Left lung (tissue), 14 donors: ENCODE measurements at places on chromosomes 2 and 18. TPM values are rescaled to one million over a fixed set of nuclear protein-coding genes. Genes with fewer than 3 reads are reported as not detected.

DNA sequence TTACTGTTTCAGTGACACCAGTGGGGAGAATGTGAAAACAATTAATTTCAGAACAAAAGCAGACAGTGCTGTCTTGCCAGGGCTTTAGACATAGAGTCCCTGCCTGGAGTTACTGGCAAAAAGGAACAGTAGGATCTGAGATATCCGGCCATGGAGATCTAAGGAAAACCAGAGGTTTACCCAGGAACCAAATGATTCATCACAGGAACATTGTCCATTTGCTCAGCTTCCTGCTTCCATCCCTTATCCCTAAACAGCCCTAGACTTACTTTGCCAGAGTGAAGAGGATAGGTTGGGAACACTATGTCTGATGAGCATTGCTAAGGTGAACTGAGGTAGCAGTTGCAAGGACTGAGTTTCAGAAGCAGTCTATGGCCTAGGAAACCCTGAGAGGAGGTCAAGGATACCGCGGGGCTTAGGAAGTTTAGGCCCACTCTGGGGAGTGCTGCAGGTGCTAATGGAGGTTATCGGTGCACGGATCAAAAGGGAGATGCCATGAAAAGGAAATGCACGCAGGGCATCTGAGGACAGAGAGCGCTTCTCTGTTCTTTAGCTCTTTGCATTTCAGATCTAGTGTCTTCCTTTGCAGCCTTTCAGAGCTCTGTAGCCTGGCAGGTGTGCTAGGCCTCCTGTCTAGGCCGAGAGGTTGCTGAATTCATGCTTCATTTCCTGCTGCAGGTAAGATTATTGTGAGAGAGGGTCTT lies 223.9 kb downstream of the CDCA7 start:
- no peaks in the 10 kb centered on the region for H3K36me3 ChIP-seq
- no peak overlapping the region for H3K4me3 ChIP-seq
- no peak overlapping the region for H3K27ac ChIP-seq

DNA sequence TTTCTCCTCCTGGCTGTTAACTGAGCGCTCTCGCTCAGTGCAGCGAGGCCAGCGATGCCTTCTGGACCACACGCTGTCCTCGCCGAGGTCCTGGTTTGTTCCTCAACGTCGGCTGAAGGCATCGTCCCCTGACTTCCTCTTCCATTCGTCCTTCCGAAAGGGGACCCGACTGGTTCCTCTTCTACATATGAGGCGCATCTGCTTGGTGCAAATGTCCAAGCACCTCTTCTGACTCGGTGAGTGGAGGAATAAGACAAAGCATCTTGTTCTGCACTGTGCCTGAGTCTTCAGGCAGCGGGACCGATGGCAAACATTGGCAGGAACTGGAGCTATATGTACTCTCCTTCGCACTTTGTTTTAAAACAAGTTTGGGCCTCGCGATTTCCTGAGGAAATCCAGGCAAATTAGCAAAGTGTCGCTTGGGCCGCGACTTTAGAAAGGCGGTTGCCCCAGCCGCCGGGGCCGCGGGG lies 621 bp upstream of the KCNS3 start:
- no peaks in the 10 kb centered on the region for H3K36me3 ChIP-seq
- H3K27ac ChIP-seq: peak overlapping the region; percentile 69
- peaks cover 10% of the 10 kb centered on the region for H3K4me1 ChIP-seq
- peak overlapping the region; percentile 61 for H3K4me3 ChIP-seq
- H3K27me3 ChIP-seq: peaks cover 74% of the 10 kb centered on the region

DNA sequence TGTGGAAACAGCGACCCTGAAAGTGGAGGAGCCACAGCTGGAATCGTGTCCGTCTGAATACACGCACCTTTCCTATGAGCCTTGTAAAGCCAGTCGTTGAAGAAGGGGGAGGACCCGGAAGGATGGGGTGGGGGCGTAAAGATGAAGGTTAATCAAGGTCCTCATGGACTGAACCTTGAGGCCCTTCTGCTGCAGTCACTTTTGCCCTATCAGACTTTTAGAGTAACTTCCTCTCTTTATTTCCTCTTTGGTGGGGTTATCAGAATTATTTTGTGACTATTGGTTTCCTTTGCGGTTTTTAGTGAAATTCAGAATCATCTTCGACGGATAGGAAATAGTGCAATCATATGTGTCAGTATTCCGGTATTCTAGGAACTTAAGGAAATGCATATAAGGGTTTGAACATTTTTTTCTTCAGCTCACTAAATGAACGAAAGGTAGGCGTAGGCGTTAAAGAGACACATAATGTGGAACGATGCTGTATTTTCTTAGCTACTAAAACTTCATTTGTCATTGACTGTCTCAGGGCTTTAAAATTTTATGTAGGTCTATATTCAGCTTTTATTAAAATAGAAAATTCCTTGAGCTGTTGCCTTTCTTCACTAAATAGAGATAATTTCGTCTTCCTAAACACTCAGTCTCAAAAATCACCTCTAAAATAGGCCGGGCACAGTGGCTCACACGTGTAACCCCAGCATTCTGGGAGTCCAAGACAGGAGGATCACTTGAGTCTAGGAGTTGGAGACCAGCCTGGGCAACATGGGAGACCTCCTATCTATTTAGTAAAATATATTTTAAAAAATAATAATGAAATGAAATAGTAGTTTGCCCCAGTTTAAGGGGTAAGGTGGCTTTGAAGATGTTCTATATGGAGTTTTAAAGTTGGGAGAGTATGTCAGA lies 1.4 kb upstream of the YES1 start:
- H3K36me3 ChIP-seq: no peaks in the 10 kb centered on the region
- peaks cover 87% of the 10 kb centered on the region for H3K27me3 ChIP-seq
- DNase-seq: no peak
- H3K4me3 ChIP-seq: peak overlapping the region; percentile 69
- H3K4me1 ChIP-seq: peaks cover 42% of the 10 kb centered on the region
- H3K27ac ChIP-seq: peak overlapping the region; percentile 90

DNA sequence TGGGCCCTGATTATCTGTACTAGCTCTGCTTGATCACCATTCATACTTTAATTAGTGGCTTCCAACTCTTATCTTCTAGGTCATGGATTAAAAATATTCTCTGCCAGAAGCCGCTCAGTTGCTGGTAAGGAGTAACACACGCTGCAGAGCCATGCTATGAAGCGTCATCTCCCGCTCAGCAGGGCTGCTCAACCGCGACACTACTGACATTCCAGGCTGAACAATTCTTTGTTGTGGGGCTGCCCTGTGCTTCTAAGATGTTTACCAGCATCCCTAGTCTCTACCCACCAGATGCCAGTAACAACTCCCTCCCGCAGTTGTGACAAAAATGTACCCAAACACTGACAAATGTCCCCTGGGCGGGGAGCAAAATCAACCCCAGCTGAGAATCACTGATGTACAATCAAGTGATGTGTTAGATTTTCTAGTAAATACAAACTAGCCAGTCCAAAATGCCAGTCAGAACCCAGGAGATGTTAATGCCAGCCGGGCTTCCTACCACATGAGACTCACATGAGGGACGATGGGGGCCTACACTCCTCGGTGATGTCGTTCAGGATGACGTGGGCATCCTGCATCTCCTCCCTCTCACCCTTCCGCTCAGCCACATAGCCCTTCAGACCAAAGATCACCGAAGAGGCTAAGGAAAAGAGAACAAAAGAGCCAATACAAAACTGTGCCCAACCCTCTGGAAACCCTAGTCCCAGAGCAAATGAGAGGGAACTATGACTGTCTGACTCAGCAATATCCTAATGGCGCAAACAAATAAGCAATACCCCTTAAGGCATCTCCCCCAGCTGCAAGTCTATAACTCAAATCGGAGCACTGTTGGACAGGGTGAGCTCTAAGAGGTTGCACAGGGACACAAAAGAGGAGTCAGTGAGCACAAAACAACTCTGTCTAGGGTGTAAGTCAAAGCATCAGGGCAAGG lies 15.6 kb downstream of the ILKAP start:
- DNase-seq: no peak
- no peaks in the 10 kb centered on the region for H3K4me1 ChIP-seq
- peaks cover 10% of the 10 kb centered on the region for H3K36me3 ChIP-seq
- H3K4me3 ChIP-seq: no peak overlapping the region
- H3K27me3 ChIP-seq: no peaks in the 10 kb centered on the region

DNA sequence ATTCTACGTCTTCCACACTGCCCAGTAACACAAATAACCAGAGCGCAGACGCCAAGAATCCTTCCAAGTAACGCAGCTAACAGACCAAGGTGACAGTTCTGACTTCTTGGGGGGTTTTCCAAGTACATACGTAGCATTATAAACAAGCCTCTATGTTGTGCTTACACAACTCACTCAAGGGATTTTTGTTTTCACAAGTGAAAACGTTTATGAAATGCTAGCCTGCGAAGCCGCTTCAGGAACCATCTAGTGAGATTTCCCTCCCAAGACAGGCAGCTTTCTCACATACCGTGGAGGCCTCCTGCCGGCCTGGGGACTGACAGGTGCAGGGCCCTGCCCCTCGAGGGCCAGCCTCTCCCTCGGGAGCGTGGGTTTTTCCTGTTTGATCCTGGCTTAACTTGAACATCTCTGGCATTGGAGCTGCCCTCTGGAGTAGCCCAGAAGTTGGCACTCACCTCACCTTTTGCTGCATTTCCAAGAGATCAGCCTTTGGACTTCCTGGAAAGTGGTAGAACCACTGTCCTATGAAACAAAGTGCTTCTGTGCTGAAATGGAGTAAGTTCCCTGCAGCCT lies 151.1 kb downstream of the MBP start:
- H3K27ac ChIP-seq: no peak overlapping the region
- no peak for DNase-seq
- no peak overlapping the region for H3K4me3 ChIP-seq
- no peaks in the 10 kb centered on the region for H3K27me3 ChIP-seq

DNA sequence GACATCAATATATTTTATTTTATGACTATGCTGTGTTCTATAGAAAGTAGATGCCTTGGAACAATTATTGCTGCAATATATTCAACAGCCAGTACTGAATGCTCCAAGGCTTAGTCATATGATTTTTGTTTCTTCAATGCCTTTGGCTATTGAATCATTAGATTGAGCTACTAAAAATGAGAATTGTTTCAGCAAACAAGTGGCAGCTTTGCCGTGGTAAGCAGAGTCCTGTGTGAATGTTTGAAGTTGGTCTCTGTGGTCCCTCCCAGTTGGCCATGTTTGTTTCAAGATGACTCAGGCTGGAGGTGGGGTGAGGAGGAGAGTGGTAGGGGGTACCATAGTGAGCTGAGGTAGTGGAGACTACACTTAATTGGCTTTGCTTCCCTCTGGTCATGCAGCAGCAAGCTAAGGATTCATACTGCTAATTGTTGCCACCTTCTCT lies 198.6 kb upstream of the EPAS1 start:
- peaks cover 16% of the 10 kb centered on the region for H3K4me1 ChIP-seq
- H3K4me3 ChIP-seq: no peak overlapping the region
- no peak for DNase-seq
- peaks cover 2% of the 10 kb centered on the region for H3K36me3 ChIP-seq
- H3K27ac ChIP-seq: peak overlapping the region; percentile 83

The STPG4 gene
- 0.27 TPM for polyA plus RNA-seq

- no peak overlapping the region for H3K27ac ChIP-seq
- H3K4me3 ChIP-seq: no peak overlapping the region
- no peaks in the 10 kb centered on the region for H3K36me3 ChIP-seq
- H3K4me1 ChIP-seq: no peaks in the 10 kb centered on the region
- no peak for DNase-seq
- H3K27me3 ChIP-seq: no peaks in the 10 kb centered on the region
These were observed 40.3 kb downstream of the FHOD3 start for GRCh38 chr18:36337679-36338402.

GRCh38 chr2:201257956-201258665 lies 2.2 kb upstream of the CASP8 start:
- H3K27ac ChIP-seq: peak overlapping the region; percentile 95
- no peaks in the 10 kb centered on the region for H3K36me3 ChIP-seq
- H3K4me3 ChIP-seq: peak overlapping the region; percentile 60
- H3K27me3 ChIP-seq: no peaks in the 10 kb centered on the region

The ZSWIM2 gene
- not detected for polyA plus RNA-seq

The AMER3 gene
- 0.04 TPM for polyA plus RNA-seq

GRCh38 chr2:150860301-150860700 lies 372.8 kb upstream of the RND3 start:
- no peak for DNase-seq
- H3K4me1 ChIP-seq: no peaks in the 10 kb centered on the region
- no peaks in the 10 kb centered on the region for H3K27me3 ChIP-seq
- no peaks in the 10 kb centered on the region for H3K36me3 ChIP-seq

The ZNF804A gene
- polyA plus RNA-seq: 0.06 TPM

The PPP1R1C gene
- 2.9 TPM for polyA plus RNA-seq

The IL36A gene
- not detected for polyA plus RNA-seq

- H3K36me3 ChIP-seq: no peaks in the 10 kb centered on the region
- no peaks in the 10 kb centered on the region for H3K27me3 ChIP-seq
- H3K4me1 ChIP-seq: no peaks in the 10 kb centered on the region
- no peak overlapping the region for H3K4me3 ChIP-seq
These were observed 773.4 kb downstream of the LRRTM4 start for GRCh38 chr2:76748581-76749296.

GRCh38 chr2:23008951-23009350 lies 376.0 kb upstream of the KLHL29 start:
- no peak for DNase-seq
- no peaks in the 10 kb centered on the region for H3K27me3 ChIP-seq
- H3K4me3 ChIP-seq: no peak overlapping the region
- no peak overlapping the region for H3K27ac ChIP-seq
- no peaks in the 10 kb centered on the region for H3K36me3 ChIP-seq
- H3K4me1 ChIP-seq: no peaks in the 10 kb centered on the region

DNA sequence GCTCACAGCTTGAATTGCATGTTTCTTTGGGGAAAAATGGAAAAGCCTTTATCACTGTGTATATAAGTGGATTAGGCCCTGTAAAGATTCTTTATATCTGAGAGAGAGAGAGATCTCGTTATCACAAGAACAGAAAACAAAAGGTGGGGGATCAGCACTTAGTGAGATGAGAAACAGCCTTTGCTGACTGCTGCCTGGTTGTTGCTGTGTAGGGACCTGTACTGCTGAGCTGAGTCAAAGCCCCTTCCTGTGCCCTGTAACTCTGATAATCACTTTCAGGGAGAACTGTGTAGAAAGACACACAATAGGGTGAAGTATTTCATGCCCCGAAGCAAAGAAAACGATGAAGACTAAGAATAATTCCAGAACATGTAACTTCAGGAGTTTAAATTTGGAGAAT lies 30.6 kb upstream of the FAM237A start:
- H3K27ac ChIP-seq: no peak overlapping the region
- no peaks in the 10 kb centered on the region for H3K4me1 ChIP-seq
- DNase-seq: no peak

DNA sequence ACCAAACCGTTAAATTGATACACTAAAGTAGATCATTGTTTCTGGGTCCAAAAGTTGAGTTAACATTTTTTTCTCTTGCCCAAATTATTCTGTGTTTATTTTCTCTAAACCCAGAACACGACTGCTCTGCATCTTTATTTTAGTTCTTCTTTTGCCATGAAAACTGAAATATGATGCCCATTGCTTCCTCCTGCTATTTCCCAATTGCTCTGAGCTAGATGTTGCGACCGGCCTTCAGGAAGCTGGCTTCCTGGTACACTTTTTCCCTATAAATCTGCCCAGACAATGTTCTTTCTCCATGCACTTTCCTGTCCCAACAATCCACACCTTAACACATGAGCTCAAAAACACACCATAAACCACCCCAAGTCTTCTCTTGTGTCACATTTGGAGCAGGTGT lies 501.4 kb downstream of the FBXO15 start:
- no peaks in the 10 kb centered on the region for H3K36me3 ChIP-seq
- DNase-seq: no peak
- H3K4me1 ChIP-seq: no peaks in the 10 kb centered on the region
- no peaks in the 10 kb centered on the region for H3K27me3 ChIP-seq

- H3K27ac ChIP-seq: peak overlapping the region; percentile 34
- peaks cover 19% of the 10 kb centered on the region for H3K4me1 ChIP-seq
- no peak overlapping the region for H3K4me3 ChIP-seq
- no peak for DNase-seq
These were observed 41.1 kb downstream of the LIMS1 start for GRCh38 chr2:108575132-108575966.

The ERBB4 gene
- polyA plus RNA-seq: 1.4 TPM
